ENCODE measurements at places on chromosomes 3 and 15. TPM values are rescaled to one million over a fixed set of nuclear protein-coding genes. Genes with fewer than 3 reads are reported as not detected.

STRIT1 gene
- total RNA-seq, result not detected

ABI3BP gene
- total RNA-seq, result 91.1 TPM

FGF7 gene
- 137 TPM for total RNA-seq

P2RY14 gene
- total RNA-seq, result 0.49 TPM

WDR53 gene
- total RNA-seq, result 13.5 TPM

LRRC34 gene
- 0.49 TPM for total RNA-seq

DNA sequence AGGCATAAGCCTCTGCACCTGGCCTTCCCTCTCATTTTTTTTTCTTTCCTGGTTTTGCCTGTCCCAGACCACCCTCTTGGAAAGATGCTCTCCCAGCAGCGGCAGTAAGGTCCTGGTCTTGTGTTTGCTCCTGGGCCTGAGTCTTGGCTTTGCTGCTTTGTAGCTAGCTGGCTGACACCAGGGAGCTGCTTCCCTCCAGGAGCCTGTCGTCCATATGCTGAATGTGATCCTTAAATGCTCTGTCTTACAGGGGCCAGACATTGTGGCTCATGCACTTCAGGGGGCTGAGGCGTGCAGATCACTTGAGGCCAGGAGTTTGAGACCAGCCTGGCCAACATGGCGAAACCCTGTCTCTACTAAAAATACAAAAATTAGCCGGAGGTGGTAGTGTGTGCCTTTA, 17.2 kb downstream of the FLNB start:
- H3K4me1 ChIP-seq, result peaks cover 57% of the 10 kb centered on the region
- no peak overlapping the region for H3K4me3 ChIP-seq
- no peaks in the 10 kb centered on the region for H3K27me3 ChIP-seq
- H3K36me3 ChIP-seq, result no peaks in the 10 kb centered on the region

DNA sequence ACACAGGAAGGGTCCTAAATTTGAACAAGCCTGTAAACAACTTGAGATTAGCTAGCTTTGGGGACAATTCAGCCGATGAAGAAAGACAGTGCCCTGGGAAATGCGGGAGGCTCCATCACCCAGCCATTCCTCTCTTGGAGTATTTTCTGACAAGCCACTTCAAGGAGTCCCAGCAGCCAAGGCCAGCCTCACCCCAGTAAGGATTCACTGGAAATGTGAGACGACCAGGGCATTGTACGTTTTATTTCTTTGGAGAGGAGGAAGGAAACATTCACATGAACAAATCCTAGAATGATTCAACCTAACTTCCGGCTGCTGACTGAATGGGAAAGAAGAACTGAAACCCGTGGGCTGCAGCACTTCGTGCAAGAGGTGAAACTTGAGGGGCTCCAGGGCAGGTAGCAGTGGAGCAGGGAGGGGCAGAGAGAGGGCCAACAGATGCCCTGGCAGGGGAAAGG, 116.4 kb upstream of the ARHGEF3 start:
- H3K27me3 ChIP-seq, result no peaks in the 10 kb centered on the region
- DNase-seq, result no peak
- peaks cover 37% of the 10 kb centered on the region for H3K4me1 ChIP-seq
- no peak overlapping the region for H3K27ac ChIP-seq
- no peak overlapping the region for H3K4me3 ChIP-seq

- H3K4me1 ChIP-seq, result peaks cover 60% of the 10 kb centered on the region
- DNase-seq, result no peak
- no peak overlapping the region for H3K4me3 ChIP-seq
- no peaks in the 10 kb centered on the region for H3K27me3 ChIP-seq
- peak overlapping the region; percentile 78 for H3K27ac ChIP-seq
Measured at GRCh38 chr3:73404435-73404834, 220.3 kb downstream of the PDZRN3 start.

- H3K4me1 ChIP-seq, result peaks cover 34% of the 10 kb centered on the region
- H3K27me3 ChIP-seq, result no peaks in the 10 kb centered on the region
- H3K4me3 ChIP-seq, result no peak overlapping the region
- DNase-seq, result no peak
- H3K27ac ChIP-seq, result peak overlapping the region; percentile 72
- no peaks in the 10 kb centered on the region for H3K36me3 ChIP-seq
Measured at GRCh38 chr15:58388211-58388610, 43.6 kb upstream of the LIPC start.

- peaks cover 34% of the 10 kb centered on the region for H3K4me1 ChIP-seq
- H3K36me3 ChIP-seq, result no peaks in the 10 kb centered on the region
- no peak overlapping the region for H3K27ac ChIP-seq
- H3K4me3 ChIP-seq, result no peak overlapping the region
- DNase-seq, result peak; percentile 97
- H3K27me3 ChIP-seq, result no peaks in the 10 kb centered on the region
Measured at GRCh38 chr3:194265505-194265892, 85.6 kb downstream of the CPN2 start.

DNA sequence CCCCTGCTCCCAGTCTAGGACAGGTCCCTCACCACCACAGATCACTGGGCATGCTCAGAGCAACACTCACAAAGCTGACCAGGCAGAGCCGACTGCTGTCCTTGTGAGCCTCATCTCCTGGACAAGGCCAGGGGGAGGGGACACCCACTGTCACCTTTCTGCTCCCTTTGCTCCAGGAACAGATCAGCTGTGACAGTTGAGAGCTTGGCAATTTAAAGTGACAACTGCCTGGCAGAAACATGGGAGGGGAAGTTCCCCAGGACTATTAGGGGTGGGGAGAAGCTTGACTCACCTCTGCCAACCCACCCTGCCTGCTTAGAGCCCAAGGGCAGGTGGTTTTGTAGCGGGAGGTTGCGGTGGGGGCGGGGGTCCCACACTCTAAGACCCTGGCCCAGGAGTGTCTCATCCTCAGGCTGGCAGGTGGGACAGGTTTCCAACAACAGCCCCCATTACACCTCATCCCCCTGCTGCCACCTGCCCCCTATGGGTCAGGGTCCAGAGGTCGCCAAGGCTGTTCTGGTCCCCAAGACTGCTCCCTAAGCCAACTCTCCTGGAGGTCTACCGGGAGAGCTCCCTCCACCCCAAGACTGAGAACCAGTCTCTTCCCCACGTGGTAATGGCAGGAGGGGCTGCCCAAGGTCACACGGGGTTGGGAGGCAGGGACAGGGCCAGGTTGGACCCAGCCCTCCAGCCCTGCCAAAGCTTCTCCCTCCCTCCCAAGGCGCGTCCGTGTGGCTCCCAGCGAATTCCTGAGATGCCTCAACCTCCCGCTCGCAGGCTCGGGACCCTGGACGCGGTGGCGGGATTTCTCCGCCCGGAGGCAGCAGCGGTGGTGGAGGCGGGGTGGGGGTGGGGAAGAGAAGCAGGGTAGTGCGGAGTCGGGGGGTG, 80.4 kb downstream of the IQSEC1 start:
- H3K36me3 ChIP-seq, result no peaks in the 10 kb centered on the region
- DNase-seq, result no peak
- no peaks in the 10 kb centered on the region for H3K27me3 ChIP-seq
- peak overlapping the region; percentile 78 for H3K27ac ChIP-seq

GRCh38 chr15:58472821-58473581, 41.2 kb downstream of the LIPC start:
- no peaks in the 10 kb centered on the region for H3K36me3 ChIP-seq
- H3K4me3 ChIP-seq, result no peak overlapping the region

Data from vagina (tissue), 2 donors.